ENCODE measurements at places on chromosomes 5 and 9.

DNA sequence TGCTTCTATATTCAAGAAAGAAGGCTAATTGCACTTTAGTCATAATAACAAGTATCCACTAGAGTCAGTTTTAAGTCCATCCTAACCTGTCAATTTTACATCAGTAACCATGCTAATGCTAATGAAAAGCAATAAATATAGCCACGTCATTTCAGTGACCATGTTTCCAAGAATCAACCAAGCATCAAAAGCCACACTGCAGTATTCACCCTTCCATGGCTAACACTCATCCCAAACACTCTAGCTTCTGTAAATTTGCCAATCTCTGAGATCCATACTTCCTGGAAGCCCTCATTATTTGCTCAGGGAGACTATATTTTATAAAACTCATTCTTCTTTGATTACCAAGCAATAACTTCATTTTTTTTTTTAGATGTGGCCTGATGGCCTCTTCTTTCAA lies 712.0 kb downstream of the CETN3 start:
- DNase-seq, result no peak

DNA sequence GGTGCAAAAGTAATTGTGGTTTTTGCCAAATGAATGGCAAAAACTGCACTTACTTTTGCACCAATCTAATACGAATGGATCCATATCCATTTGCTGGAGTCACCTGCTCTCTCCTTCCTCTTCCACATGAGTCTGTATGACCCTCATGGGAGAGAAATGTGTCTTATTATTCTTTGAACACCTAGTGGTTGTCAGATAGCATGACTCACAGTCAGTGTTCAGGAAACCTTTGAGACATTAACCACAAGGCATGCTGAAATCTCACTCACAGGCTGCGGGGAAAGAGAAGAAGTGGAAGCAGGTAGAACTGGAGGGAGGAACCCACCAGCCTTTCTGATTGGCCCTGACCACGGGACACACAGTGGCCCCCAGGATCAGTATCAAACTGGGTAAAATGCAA lies 222.8 kb upstream of the KLF4 start:
- no peak for DNase-seq

GRCh38 chr9:136728080-136728547 lies 14.6 kb downstream of the LCN10 start:
- peak; percentile 88 for DNase-seq

DNA sequence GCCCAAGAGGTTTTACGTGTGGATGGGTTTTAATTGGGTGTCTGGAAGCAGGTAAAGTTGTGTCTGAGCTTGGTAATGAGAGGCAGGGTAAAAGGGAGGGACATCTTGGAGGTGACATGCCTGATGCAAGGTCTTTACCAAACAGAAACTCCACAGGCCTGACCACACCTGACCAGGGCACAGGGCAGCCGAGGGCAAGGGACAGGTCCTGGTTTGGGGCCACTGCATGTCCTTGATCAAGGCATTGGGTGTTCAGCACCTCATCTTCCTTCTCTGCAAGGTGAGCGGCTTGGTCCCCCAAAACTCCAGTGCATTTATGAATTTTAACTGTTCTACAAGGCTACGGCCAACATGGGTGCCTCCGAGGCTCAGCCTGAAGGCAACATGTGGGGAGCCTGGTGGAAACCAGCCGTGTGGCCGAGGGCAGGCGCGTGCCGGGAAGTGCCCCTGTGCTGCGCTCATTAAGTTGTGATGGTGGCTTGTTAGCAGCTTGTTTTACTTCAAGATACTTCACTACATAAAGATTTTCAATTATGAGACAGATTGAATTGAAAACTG lies 30.7 kb upstream of the LPCAT1 start:
- DNase-seq, result no peak

DNA sequence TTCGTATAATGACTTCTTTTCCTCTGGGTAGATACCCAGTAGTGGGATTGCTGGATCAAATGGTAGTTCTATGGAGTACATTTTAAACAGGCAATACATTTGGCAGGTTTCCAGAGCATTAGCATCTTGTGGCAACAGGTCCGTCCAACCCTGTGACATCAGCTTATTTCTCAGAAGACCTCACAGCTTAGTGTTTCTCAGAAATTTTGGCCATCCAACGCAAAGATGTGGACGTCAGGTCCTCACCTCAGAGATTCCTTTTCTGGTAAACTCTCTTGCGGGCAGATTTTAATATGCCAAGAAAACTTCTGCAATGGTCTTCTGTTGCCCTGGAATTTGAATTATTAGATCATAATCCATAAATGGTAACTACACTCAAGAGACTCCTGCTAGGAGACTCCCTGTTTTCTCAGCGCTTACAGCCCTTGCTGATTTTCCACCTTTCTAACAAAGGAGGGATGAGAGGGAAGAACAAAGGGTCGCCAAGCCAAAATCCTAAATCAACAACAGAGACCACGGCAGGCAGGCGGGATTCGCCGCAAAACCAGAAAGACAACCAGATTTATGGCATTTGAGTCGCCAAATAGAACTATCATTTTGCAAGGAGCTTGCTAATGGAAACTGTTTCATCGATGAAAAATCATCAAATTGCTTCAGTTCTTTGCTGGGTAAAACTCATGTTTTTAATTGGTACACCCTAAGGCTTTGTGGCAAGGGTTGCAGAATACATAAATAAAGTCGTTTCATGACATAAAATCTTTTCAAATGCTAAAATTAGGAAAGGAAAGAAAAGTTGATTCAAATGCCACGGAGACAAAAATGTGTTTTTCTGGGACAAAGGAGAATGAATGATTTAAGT lies 34.1 kb upstream of the PLPP1 start:
- no peak for DNase-seq

DNA sequence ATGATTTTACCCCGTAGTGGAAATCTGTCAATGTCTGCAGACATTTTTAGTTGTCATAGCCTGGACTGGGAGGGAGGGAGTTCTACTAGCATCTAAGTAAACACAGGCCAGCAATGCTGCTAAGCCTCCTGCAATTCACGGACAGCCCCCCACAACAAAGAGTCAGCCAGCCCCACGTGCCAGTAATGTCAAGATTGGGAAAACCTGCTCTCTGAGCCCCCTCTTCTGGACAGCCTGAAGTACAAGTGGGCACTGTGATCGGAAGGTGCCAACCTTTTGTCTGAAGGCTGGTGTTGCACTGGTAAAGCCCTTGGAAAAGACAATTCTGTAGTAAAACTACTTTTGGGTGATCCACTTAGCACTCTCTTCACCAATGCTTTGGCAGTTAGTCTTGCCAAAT lies 154.5 kb downstream of the TARS1 start:
- no peak for DNase-seq

DNA sequence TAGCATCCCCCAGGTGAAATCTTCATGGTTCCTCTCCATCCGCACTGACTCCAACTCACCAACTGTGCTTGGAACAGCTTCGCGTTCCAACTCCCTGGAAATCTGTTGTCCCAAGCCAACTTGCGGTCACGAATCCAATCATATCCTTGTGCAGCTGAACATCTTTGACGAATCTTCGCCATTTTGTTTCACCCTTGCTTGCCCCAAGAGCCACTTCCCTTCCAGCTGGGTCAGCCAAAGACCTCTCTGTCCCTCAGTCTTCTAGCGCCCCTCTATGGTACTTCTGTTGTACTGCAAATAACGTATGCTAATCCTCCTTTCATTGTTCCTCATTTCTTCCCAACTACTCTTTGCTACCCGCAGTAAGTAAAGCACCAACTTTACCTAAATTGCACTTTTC lies 61.0 kb upstream of the TARS1 start:
- no peak for DNase-seq

DNA sequence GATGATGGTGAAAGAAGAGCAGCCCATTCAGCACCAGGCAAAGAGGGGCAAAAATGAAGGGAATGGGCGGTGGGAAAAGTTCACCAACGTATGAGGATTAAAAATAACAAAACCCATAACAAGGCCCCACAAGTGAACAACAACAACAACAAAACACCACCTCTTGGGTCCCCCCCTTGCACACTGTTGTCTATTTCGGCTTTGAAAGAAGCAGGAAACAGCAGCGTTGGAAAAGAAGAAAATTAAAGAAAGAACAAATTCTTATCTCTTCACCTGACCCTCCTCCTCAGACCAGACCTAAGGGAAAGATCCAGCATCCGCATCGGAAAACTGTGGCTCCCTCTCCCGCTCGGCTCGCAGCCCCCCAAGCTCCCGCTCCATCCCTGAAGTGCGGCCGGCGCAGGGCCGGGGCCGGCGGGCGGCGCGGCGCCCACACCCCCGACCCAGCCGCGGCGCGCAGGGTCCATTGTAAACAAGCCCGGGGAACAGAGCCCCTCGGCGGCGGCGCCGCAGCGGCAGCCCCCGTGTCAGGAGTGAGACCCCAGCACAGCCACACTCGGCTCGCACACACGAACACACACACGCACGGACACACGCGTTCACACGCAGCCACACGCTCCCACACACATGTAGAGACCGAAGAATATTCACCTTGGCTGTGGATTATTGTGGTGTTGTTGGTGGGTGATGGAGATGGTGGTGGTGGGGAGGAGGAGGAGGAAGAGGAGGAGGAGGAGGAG lies 535 bp downstream of the RFX3 start:
- DNase-seq, result no peak

DNA sequence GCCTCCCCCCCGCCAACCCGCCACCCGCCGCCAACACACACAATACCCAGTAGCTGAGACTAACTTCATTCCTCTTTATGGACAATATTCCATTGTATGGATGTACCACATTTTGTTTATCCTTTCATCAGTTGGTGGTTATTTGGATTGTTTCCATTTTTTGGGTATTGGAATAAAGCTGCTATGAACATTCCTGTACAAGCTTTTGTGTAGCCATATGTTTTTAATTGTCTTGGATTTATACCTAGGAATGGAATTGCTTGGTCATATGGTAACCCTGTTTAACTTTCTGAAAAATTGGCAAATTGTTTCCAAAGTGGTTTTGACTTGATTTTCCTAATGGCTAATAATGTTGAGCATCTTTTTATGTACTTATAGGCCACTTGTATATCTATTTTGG lies 4.9 kb upstream of the UBTD2 start:
- no peak for DNase-seq

- DNase-seq, result no peak
Observed at GRCh38 chr9:135343136-135343535, 136.4 kb upstream of the PPP1R26 start.

DNA sequence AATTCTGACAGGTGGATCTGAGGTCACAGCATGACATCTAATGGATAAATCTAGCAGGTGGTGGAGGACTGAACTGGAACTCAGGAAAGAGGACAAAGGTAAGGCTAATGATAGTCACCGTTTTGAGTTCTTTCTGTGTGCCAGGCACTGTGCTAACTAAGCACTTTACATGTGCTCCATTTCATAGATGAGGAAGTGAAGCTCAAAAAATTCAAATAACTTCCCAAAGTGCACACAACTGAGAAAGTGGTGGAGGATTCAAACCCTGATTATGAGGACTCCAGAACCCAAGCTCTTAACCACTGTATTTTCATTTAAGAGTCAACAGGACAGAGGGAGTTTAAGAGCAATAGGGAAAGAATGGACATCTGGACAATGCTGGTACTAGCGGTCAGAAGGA lies 7.1 kb upstream of the DELE1 start:
- no peak for DNase-seq

DNA sequence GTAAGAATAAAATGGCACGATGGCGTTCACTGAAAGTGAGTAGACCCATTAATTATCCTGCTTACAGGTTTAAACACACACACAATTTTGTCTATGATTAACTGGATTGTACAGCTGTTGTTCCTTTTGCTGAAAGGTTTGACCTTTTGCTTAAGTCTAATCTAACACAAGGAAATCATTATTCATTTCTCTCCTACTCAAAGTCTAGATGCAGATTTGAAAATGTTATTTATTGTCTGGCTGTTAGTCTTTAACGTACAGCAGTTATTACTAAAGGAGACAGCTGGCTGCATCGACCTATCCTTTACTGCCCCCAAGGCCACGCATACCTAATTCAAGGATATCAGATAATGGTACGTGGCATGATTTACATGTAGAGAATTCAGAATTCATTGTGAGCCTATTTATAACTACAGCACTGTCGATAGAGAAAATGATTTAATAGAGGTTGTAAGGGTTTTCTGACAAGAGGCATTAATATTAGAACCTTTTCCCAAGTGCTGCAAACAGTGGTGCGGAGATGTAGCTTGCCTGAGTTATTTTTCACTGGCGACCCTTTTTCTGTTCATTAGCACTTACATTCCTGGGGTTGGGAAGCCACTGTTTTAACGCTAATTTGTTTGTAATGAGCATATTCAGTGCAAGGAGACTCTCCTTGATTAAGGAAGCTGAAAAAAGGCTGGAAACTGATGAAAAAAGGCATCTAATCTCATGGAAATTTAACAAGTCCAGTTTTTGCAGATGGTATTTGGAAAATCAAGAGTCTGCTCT lies 368.4 kb upstream of the GRAMD2B start:
- no peak for DNase-seq

DNA sequence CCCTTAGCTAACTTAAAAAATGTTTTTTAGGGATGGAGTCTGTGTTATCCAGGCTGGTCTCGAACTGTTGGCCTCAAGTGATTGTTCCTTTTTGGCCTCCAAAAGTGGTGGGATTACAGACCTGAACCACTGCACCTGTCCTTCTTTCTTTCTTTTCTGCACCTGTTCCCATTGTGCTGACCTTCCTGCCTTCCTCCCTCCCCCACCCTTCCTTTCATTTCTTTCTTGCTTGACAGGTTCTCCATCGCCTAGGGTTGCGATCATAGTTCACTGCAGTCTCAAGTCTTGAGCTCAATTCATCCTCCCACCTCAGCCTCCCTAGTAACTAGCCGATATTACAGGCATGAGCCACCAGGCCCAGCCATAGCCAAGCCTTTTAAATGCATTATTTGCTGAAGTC lies 20.6 kb downstream of the JMY start:
- no peak for DNase-seq

DNA sequence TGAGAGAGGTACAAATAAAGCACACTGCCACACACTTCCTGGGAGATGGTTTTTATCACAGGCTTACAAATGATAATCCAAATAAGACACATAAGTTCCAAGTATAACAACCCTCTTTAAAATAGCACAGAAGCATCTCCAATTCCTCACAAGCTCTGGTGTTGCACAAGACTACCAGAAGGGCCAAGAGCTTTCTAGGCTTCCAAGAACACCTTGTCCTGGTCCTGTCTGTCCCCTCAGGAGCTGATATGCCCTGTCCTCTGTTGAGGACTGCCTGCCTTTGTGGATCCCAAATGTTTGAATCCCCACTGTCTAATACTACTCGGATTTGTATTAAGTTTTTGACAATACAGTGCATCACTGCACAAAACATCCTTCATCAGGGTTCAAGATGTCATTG lies 110.1 kb downstream of the SPOCK1 start:
- no peak for DNase-seq

DNA sequence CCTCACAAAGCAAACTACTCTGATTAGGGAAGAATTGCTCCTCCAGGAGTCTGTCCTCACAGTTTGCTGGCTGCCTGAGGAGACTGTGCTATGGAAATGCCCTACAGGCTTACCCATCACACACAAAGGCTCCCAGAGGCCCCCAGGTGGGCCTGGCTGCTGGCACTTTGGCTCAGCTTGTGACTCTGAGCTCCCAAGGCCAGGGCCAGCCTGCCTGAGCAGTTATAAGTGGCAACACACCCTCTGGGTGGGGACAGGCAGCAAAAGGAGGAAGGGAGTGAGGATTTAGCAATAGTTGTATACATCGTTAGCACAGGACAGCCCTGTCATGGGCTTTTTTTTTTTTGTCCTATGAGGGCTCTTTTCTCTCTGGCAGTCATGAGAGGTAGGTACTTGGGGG lies 103.5 kb downstream of the DAPK1 start:
- DNase-seq, result no peak

- DNase-seq, result no peak
Observed at GRCh38 chr5:163789870-163790269, 284.5 kb downstream of the MAT2B start.

GRCh38 chr9:135920973-135921585 lies 13.7 kb upstream of the CAMSAP1 start:
- no peak for DNase-seq
